ENCODE measurements at places on chromosomes 3 and 15. TPM values are rescaled to one million over a fixed set of nuclear protein-coding genes. Genes with fewer than 3 reads are reported as not detected.

GRCh38 chr3:190534986-190535385, 21.1 kb downstream of the IL1RAP start:
- H3K27me3 ChIP-seq = no peaks in the 10 kb centered on the region
- peaks cover 21% of the 10 kb centered on the region for H3K4me1 ChIP-seq
- no peak overlapping the region for H3K4me3 ChIP-seq
- no peak for DNase-seq
- H3K27ac ChIP-seq = no peak overlapping the region
- no peaks in the 10 kb centered on the region for H3K36me3 ChIP-seq

GRCh38 chr3:43465109-43465508, 156.7 kb downstream of the ANO10 start:
- peaks cover 10% of the 10 kb centered on the region for H3K4me1 ChIP-seq
- H3K27me3 ChIP-seq = no peaks in the 10 kb centered on the region
- no peak overlapping the region for H3K27ac ChIP-seq
- DNase-seq = no peak
- no peaks in the 10 kb centered on the region for H3K36me3 ChIP-seq

DNA sequence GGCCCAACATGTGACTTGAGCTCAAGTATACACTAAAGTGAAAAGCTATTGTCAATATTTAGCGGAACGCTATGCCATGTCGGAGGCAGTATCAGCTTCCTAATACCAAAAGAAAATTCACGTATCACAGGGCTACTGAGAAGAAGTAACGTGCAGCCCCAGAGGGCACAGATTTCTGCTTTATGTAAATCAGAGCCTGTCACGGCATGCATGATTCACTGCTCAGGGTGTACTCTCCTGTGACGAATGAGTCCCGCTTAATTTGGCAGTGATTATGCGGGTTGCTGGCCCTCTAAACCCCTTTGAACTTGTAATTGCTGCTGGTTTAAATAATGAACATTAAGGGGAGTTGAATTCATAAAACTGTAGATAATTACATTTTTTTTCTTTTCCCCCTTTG, 85.3 kb downstream of the MEIS2 start:
- no peaks in the 10 kb centered on the region for H3K27me3 ChIP-seq
- peak; percentile 69 for DNase-seq
- H3K27ac ChIP-seq = peak overlapping the region; percentile 34

CACNA1D gene
- 60.6 TPM for polyA plus RNA-seq

IGSF10 gene
- polyA plus RNA-seq = 5.6 TPM

IQCF2 gene
- not detected for polyA plus RNA-seq

MAP4 gene
- 52.6 TPM for polyA plus RNA-seq
